ENCODE measurements at places on chromosomes 16 and 17.
A peak's percentile ranks its signal among the peaks of the same experiment; 100 is the strongest.

GRCh38 chr16:23505671-23506605 is 4.4 kb downstream of the GGA2 start:
- DNase-seq, result no peak

DNA sequence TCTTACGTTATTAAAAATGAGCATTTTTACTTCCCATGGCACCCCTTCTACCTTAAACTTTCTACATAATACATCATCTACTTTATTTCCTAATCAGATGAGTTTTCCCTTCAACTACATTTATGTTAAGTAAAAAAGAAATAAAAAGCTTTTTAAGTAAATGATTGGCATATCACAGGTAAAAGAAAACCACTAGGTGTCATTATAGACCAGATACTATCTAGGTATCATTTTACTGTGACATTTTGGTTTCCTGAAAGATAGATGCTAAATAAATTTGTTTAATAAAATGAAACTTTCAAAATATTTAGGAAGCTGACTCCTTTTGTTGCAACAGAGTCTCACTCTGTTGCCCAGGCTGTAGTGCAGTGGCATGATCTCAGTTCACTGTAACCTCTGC is 3.8 kb upstream of the CMTM1 start:
- no peak for DNase-seq

DNA sequence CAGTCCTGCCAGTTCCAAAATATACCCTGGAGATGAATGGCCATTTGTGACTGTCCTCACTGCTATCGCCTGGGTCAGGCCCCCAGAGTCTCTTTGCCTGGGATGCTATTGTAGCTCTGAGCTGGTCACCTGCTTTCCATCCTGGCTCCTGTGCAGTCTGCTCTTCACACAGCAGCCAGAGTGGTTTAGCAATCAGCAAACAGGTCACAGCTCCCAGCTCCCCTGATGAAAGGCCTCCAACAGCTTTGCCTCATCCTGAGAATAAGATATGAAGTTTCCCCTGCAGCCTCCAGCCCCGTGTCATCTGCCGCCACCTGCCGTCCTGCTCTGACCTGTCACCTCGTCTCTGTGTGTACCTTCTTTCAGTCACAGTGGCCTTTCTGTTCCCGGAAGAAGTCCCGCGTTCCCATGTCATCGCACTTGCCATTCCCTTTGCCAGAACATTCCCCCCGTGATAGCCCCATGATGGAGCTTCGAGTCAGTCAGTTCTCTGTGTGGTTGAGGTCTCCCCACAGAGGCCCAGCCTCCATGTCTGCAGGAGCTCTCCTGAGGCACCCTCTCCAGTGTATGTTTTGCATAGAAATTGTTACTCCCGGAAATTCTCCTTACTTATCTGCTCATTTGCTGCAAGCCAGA is 281.5 kb downstream of the SNX29 start:
- DNase-seq, result no peak

- DNase-seq, result no peak
Measured at GRCh38 chr16:10834130-10834529, 15.5 kb upstream of the TVP23A start.

DNA sequence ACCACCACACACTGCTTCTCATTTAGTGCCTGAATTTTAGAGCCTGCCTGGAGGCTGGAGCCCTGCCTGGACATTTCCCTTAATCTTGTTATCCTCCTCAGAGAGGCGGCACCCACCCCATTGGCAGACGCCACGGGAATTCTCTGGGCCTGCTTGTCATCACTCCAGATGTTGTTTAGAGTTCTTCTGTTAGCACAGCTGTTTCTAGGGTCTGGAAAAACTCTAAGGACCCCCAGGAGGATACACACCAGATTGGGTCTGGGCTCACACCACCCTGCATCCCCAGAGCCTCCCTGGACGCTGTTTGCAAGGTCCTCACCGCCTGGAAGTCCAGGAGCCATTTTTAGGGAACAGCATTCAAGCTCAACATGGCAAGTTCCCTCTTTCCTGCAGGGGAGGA is 565 bp upstream of the XAF1 start:
- no peak for DNase-seq

GRCh38 chr16:87335625-87336433 is 18.6 kb upstream of the C16orf95 start:
- DNase-seq, result no peak

DNA sequence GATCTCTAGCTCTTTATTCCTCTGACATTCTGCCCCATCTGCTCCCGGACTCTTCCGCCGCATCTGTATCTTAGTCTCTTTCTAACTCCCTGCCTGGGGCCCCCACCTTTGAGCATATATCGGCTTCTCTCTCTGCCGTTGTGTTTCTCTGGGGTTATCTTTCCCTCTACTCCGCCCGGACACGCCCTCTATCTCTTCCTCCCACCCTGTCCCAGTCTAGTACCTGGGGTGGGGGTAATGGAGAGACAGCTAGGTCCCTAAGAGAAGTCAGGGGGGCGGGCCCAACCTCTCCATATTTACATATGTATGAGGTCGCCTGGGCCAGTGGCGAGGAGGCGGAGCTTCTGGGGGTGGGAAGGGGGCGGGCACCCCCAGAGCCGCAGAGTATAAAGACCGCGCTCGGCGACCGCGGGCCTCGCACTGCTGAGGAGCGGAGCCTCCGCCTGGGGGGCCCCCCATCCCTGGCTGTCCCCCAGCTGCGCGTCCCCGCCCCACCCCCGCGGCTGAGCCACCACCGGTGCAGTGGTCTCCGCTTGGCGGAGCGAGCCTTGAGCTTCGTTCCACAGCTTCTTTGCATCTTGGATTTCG is at the start of gene ATP1B2:
Gene ATP1B2 (plus strand): TSS at position 418 of the 588 bp plus-strand sequence. CDS start 593 bp downstream, outside the sequence.
- DNase-seq, result peak; percentile 62

- no peak for DNase-seq
Measured at GRCh38 chr16:78142788-78143187, 43.3 kb downstream of the WWOX start.

DNA sequence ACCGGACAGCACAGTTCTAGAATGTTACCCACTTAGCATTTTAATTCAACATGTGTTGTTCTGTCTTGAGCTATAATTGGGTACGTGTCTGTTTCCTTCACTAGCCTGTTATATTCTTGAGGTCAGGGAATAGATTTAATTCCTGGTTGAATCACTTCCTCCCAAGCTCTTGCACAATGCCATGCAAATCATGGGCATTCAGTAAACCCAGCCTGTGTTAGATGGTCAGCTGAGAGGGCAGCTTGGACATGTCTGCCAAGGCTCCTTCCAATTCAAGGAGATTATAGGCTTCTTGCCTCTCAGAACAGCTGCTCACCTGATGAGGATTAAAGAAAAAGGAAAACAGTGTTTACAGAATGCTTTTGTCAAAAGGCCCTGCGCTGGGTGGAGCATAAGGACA is 12.6 kb downstream of the C1QTNF1 start:
- no peak for DNase-seq

- DNase-seq, result no peak
Measured at GRCh38 chr17:67707442-67707841, 10.3 kb upstream of the NOL11 start.

- DNase-seq, result no peak
Measured at GRCh38 chr16:17759451-17760390, 289.0 kb upstream of the XYLT1 start.

GRCh38 chr17:72165192-72165866 is 44.5 kb downstream of the SOX9 start:
- no peak for DNase-seq

DNA sequence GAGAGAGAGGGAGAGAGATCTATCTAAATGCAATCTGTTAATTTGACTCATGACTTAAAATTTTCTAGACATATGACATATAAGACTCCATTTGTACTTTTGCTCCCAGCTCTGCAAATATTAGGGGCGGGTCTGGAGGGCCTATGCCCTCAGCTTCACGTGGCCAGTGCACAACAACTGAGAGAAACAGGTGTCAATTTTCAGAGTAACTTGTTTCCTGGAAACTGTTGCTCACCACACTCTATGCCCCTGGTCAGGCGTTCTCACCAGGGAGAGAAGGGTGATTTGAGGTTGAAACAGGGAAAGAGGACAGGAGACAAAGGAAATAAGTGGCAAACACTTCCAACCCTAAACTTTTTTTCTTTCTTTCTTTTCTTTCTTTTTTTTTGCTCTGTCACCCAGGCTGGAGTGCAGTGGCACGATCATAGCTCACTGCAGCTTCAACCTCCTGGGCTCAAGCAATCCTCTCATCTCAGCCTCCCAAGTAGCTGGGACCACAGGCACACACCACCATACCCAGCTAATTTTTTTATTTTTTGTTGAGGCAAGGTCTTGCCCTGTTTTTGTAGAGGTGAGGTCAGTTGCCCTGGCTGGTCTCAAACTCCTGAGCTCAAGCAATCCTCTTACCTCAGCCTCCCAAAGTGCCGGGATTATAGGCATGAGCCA is 270.0 kb downstream of the SLC39A11 start:
- DNase-seq, result no peak

DNA sequence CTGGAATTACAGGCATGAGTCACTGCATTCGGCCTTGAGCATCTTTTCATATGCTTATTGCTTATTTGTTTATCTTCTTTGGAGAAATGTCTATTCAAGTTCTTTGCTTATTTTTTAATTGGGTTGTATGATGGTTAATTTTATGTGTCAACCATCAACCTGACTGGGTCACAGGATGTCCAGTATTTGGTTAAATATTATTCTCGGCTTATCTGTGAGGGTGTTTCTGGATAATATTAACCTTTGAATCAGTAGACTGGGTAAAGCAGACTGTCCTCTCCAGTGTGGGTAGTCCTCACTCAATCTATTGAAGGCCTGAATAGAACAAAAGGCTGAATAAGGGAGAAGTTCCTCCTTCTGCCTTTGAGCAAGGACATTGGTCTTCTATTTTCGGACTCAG is 142.0 kb downstream of the SSH2 start:
- no peak for DNase-seq

DNA sequence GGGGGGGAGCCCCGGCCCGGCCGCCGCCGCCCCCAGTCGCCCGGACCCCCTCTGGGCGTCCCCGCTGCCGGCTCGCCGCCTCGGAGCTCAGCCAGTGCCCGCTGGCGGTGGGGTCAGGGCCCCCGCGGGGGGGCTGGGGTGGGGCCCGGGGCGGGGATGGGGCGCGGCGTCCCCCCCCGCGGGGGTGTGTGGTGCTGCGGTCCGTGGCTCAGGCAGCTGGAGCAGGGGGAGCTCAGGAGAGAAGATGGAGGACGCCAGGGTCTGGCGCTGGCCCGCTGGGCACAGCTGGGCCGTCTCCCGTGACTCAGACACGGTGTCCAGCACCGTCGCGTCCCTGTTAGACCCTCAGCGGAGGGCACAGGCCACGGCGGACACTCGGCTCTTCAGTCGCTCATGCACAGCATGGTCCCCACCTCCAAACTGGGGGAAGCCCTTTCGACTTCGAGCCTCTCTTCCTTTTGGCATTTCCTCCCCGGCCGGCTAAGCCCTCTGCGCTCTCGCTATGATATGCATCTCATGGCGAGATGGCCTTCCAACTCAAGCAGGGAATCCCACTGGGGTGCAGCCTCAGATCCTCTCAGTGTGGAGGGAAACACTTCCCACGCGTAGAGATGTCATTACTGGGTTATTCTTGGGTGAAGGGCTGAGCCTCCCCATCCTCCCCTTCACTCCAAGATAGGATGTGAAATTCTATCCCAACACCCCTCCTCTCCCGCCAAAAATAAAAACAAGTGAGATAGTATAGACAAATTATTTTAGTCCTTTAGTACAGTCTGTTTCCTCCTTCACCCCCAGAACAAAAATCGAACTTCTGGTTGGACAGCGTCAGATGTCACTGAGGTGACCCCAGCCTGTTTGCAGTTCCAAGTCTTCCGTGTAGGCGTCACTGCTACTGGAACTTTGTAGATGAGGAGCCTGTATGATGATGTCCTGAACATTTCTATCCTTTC is 522 bp upstream of the VEZF1 start:
- DNase-seq, result peak; percentile 59

DNA sequence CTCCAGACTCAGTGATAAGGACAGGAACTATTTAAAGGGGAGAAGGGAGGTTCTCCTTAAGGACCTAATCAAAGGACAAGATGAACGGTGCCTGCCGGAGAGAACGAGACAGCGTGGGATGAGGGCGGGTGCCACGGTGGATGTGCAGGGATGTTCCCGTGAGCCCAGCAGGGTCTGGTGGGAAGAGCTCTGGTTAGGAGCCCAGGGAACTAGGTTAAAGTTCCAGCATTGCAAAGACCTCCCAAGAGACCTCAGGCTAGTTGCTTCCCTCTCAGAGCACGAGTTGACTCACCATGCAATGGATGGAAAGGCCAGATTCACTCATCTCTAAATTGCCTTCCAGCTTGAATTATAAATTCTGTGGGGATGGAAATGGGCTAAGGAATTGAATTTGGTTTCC is 14.7 kb downstream of the CCR7 start:
- DNase-seq, result no peak

DNA sequence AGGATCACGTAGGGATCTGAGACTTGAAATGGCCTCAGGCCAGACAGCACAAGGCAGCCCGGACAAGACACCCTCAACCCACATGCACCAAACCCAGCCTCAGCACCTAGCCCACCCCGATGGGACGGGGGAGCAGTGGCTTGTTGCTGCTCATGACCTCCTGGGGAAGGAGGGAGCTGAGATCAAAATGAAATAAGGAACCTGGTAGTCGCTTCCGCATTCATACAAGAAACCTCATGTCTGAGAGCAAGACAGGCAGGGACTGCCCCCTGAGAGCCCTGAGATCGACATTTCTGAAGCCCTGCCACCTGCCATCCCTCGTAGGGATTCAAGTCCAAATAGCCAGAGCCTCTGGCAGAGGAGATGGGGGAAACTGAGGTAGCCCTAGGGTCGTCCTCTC is 5.7 kb upstream of the CEP131 start:
- DNase-seq, result no peak

GRCh38 chr17:78355701-78356100 is 4.2 kb downstream of the SOCS3 start:
- no peak for DNase-seq

DNA sequence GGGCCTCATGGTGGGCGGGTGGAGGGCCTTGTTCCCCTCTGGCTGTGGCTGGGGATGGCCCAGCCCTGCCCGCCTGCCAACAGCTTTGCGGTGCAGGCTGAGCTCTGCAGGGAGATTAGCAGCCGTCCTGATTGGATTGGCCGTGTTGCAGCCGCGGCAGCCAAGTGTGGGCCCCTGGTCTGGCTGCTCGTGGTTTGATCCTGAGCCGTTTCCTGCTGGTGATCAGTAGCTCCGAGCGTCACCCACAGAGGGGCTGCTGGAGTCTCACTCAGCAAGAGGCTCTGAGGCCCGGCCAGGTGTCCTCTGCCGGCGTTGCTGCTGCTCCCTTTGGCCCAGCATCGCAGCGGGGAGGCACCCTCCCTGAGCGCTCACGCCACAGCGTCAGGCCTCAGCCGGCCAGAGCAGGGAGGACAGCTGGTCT is 32.5 kb downstream of the BAIAP2 start:
- DNase-seq, result no peak

DNA sequence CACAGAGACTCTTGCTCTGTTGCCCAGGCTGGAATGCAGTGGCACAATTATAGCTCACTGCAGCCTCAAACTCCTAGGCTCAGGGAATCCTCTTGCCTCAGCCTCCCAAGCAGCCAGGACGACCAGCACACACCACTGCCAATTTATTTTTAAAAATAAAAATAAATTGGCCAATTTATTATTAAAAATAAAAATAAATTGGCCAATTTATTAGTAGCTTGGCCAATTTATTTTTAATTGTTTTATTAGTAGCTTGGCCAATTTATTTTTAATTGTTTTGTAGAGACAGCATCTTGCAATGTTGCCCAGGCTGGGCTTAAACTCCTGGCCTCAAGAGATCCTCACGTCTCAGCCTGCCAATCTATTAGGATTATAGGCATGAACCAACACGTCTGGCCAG is 184.3 kb downstream of the FTO start:
- no peak for DNase-seq

- no peak for DNase-seq
Measured at GRCh38 chr16:51557670-51558069, 406.6 kb upstream of the SALL1 start.

Data from CD4-positive, alpha-beta T cell treated with Interleukin-6 at 100 ng/mL for 8 hours (primary cell).